ENCODE measurements at places on chromosomes 5 and 9. TPM values are rescaled to one million over a fixed set of nuclear protein-coding genes. Genes with fewer than 3 reads are reported as not detected.

The PCDHA11 gene
- 0.39 TPM for total RNA-seq

The CCNO gene
- total RNA-seq, result 0.20 TPM

The LCN6 gene
- total RNA-seq, result not detected

The FLT4 gene
- total RNA-seq, result 7.5 TPM

The FAM221B gene
- not detected for total RNA-seq
